ENCODE measurements at places on chromosomes 2 and 18.

GRCh38 chr2:85257970-85258605, 69.7 kb downstream of the TGOLN2 start:
- no peak for DNase-seq

- DNase-seq = no peak
These were observed 62.0 kb downstream of the MBD2 start for GRCh38 chr18:54162431-54162830.

DNA sequence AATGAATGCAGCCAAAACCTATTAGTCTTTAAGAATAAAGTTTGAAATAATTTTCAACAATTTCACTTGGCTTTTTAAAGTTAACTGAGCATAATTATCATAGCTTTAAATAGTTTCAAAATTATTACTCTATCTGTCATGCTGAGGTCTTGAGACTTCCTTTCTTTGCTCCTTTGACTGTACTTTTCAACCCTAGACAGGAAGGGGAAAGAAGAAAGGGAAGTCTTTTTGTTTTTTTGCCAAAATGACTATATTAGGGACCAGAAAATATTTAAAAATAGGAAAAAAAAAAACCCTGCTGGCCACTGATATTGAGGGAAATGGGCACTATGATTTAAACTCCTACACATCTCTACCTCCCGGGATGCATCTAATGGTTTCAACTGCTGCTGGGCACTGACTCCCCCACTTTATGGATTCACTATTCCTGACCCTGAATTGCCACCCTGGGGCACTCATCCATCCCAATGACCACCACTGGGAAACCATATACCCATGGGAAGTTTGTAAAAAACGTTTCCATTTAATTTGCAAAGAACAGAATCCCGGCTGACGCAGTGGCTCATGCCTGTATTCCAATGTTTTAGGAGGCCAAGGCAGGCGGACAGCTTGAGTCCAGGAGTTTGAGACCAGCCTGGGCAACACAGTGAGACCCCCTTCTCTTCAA, 50.5 kb downstream of the GAREM1 start:
- DNase-seq = peak; percentile 15

- no peak for DNase-seq
These were observed 215.1 kb upstream of the KLHL29 start for GRCh38 chr2:23169896-23170295.

DNA sequence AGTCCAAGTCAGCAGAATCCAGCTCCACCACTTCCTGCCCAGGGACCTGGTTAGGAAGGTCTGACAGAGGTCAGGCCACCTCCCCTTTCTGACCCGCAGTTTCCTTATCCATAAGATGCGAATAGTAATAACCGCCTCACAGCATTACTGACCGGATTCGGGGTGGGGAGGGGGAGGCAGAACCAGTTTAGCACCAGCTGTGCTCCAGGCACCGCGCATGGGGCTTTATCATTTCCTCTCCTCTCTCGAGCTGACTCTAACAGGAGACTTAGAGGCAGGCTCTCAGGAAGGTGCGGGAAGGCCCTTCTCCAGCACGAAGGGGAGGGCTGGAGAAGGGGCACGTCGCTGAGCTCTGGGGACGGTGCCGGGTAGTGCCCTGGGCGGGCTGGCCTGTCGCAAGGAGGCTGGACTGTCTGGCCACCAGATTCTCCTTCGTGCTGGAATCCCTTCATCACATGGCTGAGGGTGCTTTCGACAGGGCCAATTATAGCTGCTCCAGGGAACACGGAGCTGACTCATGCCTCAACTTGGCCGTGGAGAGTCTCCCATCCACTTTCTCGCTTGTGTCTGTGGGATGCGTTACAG, 5.7 kb downstream of the EHD3 start:
- DNase-seq = no peak

DNA sequence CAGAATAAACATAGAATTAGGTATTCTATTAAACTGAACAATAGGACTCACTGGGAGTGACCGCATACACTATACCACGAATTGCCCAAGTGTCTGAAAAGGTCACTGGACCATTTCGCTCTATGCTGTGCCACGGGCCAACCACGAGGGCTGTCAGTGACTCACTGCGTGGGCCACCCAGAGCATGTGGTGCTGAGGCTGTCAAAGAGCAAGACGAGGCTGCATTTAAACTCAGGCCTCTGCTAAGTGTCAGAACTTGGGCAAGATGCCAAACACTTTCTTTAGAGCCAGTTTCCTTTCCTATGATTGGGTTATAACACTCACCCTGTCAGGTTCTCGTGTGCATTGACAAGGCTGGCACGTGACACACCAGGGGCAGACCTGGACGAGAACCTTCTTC, 97.5 kb downstream of the SH3YL1 start:
- DNase-seq = no peak
